Naive thymus-derived CD8-positive, alpha-beta T cell (primary cell): ENCODE measurements at places on chromosomes 2 and 18. TPM values are rescaled to one million over a fixed set of nuclear protein-coding genes. Genes with fewer than 3 reads are reported as not detected.

Gene PDE11A
- total RNA-seq = not detected

DNA sequence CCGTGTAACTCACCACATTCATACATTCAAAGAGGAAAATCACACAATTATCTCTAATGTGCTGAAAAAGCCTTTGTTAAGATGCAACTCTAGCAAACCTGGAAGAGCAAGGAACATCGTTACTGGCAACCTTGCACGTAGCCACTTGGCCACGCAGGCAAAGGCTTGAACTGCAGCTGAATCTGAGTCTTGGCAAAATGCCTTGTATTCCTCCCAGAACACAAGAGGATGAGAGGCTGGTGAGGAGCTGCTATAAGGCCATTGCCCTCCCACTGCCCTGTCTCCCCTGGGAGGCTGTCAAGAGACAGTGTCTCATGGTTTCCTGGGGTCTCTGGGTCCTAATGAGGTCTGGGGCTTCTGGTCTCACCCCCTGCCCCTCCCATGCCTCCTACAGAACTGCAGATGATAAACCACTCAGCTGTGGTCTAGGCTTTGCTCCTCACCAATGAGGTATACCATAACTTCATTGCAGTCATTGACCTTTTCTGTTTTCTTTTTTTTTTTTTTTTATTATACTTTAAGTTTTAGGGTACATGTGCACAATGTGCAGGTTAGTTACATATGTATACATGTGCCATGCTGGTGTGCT, 141.4 kb downstream of the SPP2 start:
- no peak for DNase-seq

- no peak for DNase-seq
Measured at GRCh38 chr2:61649021-61649420, 110.9 kb upstream of the XPO1 start.

Gene TEKT4
- not detected for total RNA-seq

GRCh38 chr2:48039209-48039990, 133.1 kb upstream of the FBXO11 start:
- no peak for DNase-seq

Gene TUBA4A
- total RNA-seq = 143 TPM

GRCh38 chr2:204339212-204339715, 206.0 kb upstream of the PARD3B start:
- no peak for DNase-seq

GRCh38 chr2:150469706-150470274, 17.7 kb downstream of the RND3 start:
- no peak for DNase-seq

DNA sequence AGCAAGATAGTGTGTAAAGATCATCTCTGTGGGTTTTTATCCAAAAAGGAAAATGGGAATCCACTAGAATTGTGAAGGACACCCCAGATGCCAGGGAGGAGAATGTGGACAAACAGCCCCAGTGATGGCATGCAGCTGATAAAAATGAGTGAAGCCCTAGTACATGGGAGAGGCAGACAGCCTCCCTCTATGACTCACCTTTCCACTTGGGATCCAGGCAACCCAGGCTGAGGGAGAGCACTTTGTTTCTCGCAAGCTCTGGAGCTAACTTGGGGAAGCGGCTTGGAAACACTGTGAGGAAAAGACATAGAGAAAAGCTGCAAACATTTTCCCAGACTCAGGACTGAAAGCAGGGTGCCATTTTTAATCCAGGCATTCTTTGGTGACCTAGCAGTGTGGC, 5.3 kb upstream of the FLACC1 start:
- no peak for DNase-seq

Gene GREB1
- 1.1 TPM for total RNA-seq

Gene RGPD4
- total RNA-seq = 0.83 TPM

DNA sequence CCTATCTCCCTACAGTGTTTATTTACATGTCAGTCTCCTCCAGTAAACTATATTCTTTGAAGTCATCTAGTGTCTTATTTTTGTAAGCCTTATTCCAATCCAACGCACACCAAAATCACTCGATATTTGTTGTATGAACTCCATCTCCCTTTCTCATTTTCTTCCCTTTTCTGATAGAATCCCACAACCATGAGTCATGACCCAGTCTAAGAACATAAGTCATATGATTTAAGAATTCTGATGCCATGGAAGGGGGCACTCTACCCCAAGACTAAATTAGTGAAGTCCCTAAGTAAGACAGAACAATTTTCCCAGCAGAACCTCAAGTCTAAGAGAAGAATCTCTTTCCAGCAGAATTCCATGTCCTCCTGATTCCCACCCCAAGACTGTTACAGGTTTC, 5.4 kb downstream of the CHMP3 start:
- DNase-seq = no peak

GRCh38 chr18:53380063-53380639, 844.3 kb downstream of the MBD2 start:
- DNase-seq = no peak

DNA sequence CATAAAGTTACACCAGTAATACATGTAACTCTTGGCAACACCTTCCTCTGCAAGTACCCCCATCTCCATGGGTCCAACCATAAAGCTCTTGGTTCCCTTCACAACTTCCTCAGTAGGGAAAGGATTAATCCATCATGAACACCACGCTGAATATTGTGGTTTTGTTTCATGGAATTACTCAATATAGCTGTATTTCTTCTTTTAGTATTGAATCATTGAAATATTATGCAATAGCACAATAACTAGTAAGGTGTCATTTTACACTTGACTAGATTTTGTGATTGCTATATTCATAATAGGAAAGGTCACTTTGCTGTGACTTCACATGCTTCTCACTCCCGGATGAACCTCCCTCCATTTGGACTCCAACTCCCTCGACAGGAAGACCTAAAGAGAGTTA, 29.7 kb upstream of the PID1 start:
- DNase-seq = no peak

DNA sequence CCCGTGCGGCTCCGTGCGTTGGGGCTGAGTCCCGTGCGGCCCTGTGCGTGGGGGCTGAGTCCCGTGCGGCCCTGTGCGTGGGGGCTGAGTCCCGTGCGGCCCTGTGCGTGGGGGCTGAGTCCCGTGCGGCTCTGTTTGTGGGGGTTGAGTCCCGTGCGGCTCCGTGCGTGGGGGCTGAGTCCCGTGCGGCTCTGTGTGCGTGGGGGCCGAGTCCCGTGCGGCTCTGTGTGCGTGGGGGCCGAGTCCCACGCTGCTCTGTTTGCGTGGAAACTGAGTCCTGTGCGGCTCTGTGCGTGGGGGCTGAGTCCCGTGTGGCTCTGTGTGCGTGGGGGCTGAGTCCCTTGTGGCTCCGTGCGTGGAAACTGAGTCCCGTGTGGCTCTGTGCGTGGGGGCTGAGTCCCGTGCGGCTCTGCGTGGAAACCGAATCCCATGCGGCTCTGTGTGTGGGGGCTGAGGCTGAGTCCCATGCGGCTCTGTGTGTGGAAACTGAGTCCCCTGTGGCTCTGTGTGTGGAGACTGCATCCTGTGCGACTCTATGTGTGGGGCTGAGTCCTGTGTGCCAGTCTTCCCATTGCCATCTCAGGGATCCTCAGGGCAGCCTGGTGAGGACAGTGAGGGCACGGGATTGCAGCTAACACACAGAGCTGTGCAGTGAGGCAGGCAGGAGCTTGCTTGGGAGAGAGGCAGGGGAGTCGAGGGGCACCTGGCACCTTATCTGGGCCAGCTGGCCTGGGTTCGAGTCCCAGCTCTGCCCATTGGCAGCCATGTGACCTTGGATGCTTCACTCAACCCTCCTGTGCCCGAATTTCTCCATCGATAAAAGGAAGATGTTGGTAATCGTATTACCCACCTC, 44.5 kb downstream of the LDLRAD4 start:
- DNase-seq = no peak

DNA sequence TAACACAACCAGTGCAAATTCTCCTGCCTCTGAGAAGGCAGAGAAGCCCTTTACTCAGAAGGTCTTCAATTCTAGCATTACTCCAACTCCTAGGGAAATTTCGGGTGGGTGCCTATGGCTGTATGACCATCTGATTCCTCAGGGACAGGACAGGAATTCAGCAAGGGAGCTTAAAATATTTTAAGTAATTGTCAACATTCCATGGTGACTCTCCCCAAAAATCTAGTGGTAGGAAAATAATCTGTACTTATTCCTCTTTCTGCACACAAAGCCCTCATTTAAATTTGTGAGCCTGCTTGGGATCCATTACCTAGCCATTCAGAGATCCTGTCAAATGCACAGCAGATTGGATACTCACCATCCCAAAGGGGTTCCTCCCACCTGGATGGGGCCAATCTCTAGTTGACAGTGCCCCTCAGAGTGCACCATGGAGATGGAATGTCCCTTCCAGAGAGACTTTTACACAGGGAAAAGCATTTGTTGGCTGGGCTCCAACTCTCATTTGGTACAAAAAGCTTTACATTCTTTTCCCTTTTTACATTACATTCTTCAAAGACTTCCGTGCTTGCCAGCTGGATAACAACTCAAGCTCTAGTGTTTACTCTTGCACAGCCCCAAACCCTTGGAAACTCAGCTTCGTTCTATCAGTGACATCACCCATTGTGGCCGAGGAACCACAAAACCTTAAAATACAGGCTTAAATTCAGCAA, 3.1 kb upstream of the TMEM150A start:
- DNase-seq = no peak

GRCh38 chr2:220499225-220499624, 871.8 kb downstream of the SLC4A3 start:
- no peak for DNase-seq

DNA sequence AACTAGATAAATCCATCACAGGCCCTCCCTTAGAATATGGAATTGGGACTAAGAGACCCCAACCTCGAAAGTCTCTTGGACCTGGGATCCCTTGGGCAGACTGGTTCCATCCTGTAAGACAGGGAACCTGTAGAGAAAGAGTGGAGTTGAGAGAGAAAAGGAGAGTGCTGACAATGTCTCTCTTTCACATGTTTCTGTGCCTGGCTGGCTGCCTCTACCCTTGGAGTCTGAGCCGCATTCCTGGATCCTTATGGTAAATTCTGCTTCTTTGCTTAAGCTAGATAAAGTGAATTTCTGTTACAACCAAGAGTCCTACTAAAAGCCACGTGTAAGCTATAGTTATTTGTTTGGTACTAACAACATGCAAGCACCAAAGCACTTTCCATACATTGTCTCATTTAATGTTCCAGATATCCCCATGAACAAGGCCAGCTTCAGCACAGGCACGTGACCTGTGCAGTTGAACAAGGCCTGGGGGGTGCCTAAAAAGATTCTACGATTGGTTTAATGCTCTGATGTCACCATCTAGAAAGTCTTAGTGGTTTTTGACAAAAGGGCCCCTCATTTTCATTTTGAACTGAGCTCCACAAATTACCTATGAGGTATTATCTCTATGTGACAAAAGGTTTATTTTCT, 2.1 kb upstream of the PUM2 start:
- no peak for DNase-seq

GRCh38 chr2:65019675-65020195, 30.5 kb downstream of the SLC1A4 start:
- no peak for DNase-seq

- no peak for DNase-seq
Measured at GRCh38 chr18:50820901-50821520, 1.2 kb upstream of the MRO start.

Gene CFAP221
- not detected for total RNA-seq

Gene PFN4
- not detected for total RNA-seq

GRCh38 chr18:8890957-8891464, 185.7 kb downstream of the MTCL1 start:
- no peak for DNase-seq

- DNase-seq = no peak
Measured at GRCh38 chr2:222355860-222356259, 57.1 kb upstream of the PAX3 start.

DNA sequence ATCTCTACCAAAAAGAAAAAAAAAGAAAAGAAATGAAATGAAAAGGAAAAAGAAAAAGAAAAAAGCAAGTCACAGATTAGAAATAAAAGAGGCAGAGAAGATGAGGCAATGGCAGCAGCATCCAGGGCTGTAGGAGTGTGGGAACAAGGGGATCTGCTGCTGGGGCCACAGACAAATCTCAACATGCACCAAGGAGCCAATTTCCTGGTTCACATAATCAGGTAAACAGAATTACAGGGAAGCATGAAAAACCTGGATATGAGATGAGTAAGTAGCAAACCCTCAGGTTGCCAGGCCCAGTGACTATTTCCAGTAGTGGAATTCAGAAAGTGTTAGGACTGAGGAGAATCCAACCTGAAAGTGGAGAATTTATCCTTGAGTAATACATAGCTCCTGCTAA, 77.4 kb upstream of the ARHGAP28 start:
- DNase-seq = no peak

- DNase-seq = no peak
Measured at GRCh38 chr18:25042641-25043051, 309.3 kb downstream of the ZNF521 start.

- no peak for DNase-seq
Measured at GRCh38 chr2:240155048-240155744, 14.7 kb upstream of the OTOS start.

Gene FSHR
- not detected for total RNA-seq

- no peak for DNase-seq
Measured at GRCh38 chr2:132760405-132760804, 90.4 kb upstream of the LYPD1 start.

Gene GALNT5
- not detected for total RNA-seq

DNA sequence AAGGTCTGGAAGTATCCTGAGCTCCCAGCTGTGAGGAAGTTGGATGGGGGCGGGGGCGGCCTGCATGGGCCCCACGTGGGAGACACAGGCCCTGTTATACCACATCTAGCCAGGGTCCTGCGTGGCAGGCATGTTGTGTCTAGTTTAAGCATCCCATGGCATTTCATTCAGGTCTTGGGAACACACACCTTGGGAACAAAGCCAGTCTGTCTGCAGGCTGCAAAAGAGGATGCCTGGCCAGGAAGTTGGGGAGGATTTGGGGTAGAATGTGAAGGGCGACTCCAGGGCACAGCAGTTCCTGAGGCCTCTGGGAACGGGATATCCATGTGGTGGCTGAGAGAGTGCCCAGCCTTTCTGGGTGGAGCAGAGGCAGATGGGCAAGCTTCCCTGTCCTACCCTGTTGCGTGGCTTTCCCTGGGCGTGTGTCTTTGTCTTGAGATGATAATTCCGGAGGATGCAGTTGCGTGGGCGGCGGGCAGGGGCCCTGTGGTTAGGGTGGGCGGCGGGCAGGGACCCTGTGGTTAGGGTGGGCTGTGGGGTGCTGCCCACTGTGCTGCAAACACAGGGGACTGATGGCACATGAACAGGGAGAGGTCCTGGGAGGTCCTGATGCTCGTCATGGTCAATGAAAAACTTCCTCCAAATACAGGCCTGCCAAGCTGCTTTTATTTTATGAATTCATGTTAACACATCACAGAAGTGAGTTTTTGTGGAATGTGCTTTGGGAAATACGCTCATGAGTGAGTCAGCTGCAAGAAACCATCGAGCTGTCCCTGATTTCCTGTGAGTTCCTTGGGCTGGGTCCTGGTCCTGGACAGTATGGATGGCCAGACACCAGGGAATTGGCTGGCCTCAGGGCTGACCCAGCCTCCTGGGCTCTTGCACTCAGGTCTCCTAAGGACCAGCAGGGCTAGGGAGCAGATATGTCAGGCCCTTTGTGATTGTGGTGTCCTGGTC, 90.0 kb upstream of the HS6ST1 start:
- no peak for DNase-seq

- DNase-seq = no peak
Measured at GRCh38 chr2:104444392-104444791, 409.5 kb upstream of the POU3F3 start.

- no peak for DNase-seq
Measured at GRCh38 chr2:213249502-213249901, 34.8 kb upstream of the SPAG16 start.

Gene C2orf81
- total RNA-seq = 7.5 TPM
